ENCODE measurements at places on chromosomes 12 and 14. TPM values are rescaled to one million over a fixed set of nuclear protein-coding genes. Genes with fewer than 3 reads are reported as not detected.

The FAM186B gene
- total RNA-seq, result 0.42 TPM

The VIPAS39 gene
- total RNA-seq, result 16.8 TPM

The TMEM263 gene
- 31.3 TPM for total RNA-seq

The FGF23 gene
- not detected for total RNA-seq

The ABCD2 gene
- total RNA-seq, result not detected

DNA sequence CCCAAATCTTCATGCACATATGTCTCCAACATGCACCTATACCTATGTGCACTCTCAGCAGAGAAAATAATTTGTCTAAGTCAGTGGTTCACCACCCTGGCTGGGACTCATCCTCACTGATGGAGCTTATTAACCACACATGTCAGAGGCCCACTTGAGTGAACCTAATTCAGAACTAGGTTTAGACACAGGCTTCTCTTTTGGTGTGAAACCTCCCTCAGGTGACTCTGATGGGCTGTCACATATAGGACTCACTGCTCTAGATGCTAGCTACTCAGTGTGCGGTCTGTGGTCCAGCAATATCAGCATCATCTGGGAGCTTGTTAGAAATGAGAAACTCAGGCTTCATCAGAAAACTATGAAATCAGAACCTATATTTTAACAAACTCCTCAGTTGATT lies 85.7 kb downstream of the SLC6A15 start:
- DNase-seq, result no peak

- no peak for DNase-seq
These were observed 11.7 kb downstream of the CCER1 start for GRCh38 chr12:90943255-90943654.

GRCh38 chr12:89884952-89885351 lies 176.3 kb upstream of the ATP2B1 start:
- no peak for DNase-seq

- no peak for DNase-seq
These were observed 11.5 kb downstream of the LUM start for GRCh38 chr12:91099836-91100235.

Data from HCT116 (cell line).